ENCODE measurements at places on chromosomes 4 and X.
A peak's percentile ranks its signal among the peaks of the same experiment; 100 is the strongest.

- no peak overlapping the region for H3K4me3 ChIP-seq
- H3K4me1 ChIP-seq: no peaks in the 10 kb centered on the region
- no peak overlapping the region for H3K27ac ChIP-seq
- DNase-seq: no peak
- H3K27me3 ChIP-seq: peaks cover 3% of the 10 kb centered on the region
Observed at GRCh38 chr4:157502656-157503055, 282.1 kb downstream of the GRIA2 start.

DNA sequence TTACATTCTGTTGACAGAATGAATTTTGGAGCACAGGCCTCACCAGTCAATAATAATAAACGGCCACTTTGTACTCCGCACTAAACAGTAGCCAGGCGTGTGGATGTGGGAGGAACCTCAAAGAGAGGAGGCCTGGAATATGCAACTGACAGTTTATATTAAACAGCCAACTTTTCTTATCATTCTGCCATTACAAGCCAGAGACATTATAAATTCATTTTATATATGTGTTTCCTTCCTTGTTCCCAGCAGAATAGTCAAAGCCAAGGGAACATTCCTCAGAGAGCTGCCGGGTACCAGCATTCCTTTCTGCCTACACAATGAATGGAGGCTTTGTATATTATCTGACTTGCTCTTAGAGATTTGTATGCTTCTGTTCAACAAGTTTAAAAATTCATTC lies 436.5 kb upstream of the FTHL17 start:
- no peak for DNase-seq
- no peak overlapping the region for H3K27ac ChIP-seq

GRCh38 chr4:113276464-113277170 lies 227.2 kb downstream of the ANK2 start:
- H3K27me3 ChIP-seq: no peaks in the 10 kb centered on the region
- DNase-seq: no peak
- peaks cover 3% of the 10 kb centered on the region for H3K36me3 ChIP-seq
- H3K27ac ChIP-seq: peak overlapping the region; percentile 57
- no peaks in the 10 kb centered on the region for H3K4me1 ChIP-seq

- peaks cover 2% of the 10 kb centered on the region for H3K27me3 ChIP-seq
- no peak overlapping the region for H3K4me3 ChIP-seq
- H3K36me3 ChIP-seq: no peaks in the 10 kb centered on the region
- H3K27ac ChIP-seq: peak overlapping the region; percentile 56
- DNase-seq: no peak
Observed at GRCh38 chr4:77145842-77146185, 11.2 kb upstream of the CCNG2 start.

DNA sequence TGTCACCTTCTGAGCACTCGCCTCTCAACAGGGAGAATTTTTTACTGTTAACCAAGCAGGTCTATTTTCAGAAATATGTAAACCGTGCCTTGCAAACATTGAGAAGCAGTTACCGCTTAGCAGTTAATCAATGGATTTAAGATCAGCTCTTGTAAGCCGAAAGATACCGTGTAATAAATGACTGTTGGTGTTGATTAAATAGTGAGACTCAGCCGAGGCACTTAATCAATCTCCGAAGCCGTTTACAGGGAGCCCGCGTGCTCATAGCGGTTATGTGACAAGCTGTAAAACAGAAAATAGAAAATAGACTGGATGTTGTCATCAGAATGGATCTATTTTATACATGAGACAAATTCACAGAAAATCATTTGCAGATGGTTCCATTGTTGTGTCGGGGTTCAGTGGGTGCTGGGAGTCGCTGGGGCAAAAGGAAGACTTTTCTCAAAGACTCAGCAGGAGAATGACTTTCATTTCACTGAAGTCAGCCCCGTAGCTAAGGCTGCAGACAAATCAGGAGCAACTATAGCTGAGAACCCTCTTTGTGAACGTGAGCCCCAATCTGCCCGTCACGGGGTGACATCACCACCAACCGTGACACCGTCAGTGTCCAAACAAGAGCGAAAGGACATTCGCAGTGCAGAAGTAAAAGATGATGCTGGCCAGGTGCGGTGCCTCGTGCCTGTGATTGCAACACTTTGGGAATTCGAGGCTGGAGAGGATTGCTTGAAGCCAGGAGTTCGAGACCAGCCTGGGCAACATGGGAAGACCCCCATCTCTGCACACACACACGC lies 275.3 kb downstream of the CRLF2 start:
- no peaks in the 10 kb centered on the region for H3K36me3 ChIP-seq
- peak overlapping the region; percentile 19 for H3K27ac ChIP-seq
- no peak overlapping the region for H3K4me3 ChIP-seq

DNA sequence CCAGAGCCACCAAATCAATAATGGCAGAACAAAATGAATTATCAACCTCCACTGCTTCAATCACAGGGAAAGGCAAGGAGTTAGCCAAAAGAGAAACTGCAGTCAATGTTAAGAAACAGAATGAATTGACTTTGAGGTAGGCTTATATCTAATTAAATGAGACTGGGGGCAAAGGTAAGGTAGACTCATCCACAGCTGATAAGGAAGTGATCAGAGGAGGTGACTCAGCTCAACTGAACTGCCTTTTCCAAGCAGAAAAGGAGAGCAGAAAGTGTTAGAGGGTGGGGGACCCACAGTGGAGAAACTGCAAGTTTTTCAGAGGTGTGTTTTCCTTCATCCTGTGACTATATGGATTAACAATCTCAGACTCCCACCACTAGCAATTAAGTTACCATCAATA lies 345.8 kb upstream of the PPARGC1A start:
- H3K4me1 ChIP-seq: no peaks in the 10 kb centered on the region
- DNase-seq: no peak
- no peak overlapping the region for H3K27ac ChIP-seq
- no peak overlapping the region for H3K4me3 ChIP-seq
- no peaks in the 10 kb centered on the region for H3K36me3 ChIP-seq

DNA sequence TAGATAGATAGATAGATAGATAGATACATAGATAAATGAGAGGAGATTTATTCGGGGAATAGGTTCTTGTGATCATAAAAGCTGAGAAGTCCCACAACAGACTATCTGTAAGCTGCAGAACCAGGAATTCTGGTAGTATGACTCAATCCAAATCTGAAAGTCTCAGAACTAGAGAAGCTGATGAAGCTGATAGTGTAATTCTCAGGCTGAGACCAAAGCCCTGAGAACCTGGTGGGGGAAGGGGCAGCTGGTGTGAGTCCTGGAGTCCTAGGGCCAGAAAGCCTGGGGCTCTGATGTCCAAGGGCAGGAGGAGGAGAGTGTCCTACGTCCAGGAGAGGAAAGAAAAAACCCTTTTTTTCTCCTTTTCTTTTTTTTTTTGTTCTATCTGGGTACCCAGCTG lies 8.0 kb upstream of the BANK1 start:
- H3K27me3 ChIP-seq: no peaks in the 10 kb centered on the region
- H3K27ac ChIP-seq: no peak overlapping the region
- no peak overlapping the region for H3K4me3 ChIP-seq
- H3K4me1 ChIP-seq: no peaks in the 10 kb centered on the region
- DNase-seq: no peak

GRCh38 chr4:85092536-85092935 lies 126.0 kb upstream of the WDFY3 start:
- no peaks in the 10 kb centered on the region for H3K27me3 ChIP-seq
- no peak for DNase-seq
- H3K36me3 ChIP-seq: peaks cover 8% of the 10 kb centered on the region
- H3K4me1 ChIP-seq: no peaks in the 10 kb centered on the region

DNA sequence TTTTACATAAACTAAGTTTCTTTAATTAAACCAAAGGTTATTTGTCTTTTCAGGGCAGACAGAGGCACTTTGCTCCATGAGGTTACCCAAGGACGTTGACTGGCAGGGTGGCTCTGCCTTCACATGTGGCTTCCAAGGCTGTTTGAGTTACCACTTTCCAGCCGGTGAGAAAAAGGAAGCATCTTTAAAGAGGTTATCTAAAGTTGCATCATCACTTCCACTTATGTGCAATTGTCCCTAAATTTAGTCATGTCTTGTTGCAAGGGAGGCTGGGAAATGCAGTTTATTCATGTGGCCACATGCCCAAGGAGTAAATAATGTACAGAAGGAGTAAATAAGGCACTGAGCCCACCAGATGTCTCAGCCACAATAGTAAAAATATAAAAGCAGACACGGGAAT lies 29.0 kb upstream of the RAP1GDS1 start:
- no peak overlapping the region for H3K27ac ChIP-seq
- no peaks in the 10 kb centered on the region for H3K4me1 ChIP-seq
- no peaks in the 10 kb centered on the region for H3K27me3 ChIP-seq
- no peak overlapping the region for H3K4me3 ChIP-seq
- H3K36me3 ChIP-seq: no peaks in the 10 kb centered on the region

DNA sequence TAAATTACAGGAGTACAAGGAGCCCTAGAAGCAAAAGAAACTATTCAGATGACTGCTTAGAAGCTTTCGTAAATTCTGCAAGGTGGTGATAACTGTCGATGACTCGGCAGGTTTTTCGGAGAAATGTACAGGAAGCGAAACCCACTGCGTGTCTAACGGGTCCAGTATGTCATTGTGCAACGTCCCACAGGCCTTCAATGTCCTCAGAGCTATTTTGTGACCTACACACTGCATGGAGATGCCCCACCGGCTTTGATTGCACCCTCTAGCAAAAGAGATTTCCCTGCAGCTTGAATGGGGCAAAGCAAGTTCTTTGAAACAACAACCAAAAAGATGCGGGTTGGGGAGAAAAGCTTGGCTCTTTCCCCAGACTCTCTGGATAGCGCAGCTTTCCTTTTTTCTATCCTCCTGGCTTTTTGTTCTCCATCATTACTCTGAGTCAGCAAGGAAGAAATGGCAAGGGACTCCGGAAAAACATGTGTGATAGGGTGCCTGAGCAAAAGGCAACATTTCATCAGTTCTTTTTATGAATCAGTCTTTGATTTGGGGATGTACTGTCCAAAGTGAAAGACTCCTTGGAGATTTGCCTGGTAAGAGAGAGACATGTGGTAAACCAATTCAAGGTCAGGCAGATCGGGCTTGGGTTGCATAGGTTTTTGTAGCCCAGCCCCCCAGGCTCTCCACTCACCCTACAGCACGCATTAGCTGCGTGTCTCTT lies 112.0 kb upstream of the TBL1X start:
- peaks cover 25% of the 10 kb centered on the region for H3K4me1 ChIP-seq
- no peak overlapping the region for H3K4me3 ChIP-seq
- no peaks in the 10 kb centered on the region for H3K36me3 ChIP-seq
- no peak overlapping the region for H3K27ac ChIP-seq
- H3K27me3 ChIP-seq: peaks cover 6% of the 10 kb centered on the region

GRCh38 chr4:177759729-177760128 lies 317.5 kb upstream of the AGA start:
- DNase-seq: no peak
- no peaks in the 10 kb centered on the region for H3K27me3 ChIP-seq
- H3K36me3 ChIP-seq: no peaks in the 10 kb centered on the region
- H3K27ac ChIP-seq: no peak overlapping the region
- H3K4me3 ChIP-seq: no peak overlapping the region
- no peaks in the 10 kb centered on the region for H3K4me1 ChIP-seq

DNA sequence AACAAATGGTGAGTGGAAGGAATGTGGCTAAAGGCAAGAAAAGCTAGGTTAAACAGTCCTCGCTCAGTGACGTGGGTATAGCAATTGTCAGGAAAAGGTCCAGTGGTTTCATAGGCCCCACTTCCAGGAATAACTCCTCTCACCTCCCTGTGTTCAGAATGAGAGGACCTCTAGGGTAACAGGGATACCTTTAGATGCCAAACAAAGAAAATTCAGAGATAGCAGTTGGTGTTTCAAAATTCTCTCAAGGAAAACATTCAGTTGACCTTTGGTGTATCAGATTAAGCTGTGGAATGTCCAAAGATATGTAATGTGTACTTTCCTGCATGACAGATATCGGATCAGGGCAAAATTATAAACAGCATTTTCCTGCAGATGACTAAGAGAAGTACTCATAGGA lies 155.9 kb downstream of the ARHGAP6 start:
- H3K27ac ChIP-seq: no peak overlapping the region
- H3K4me1 ChIP-seq: no peaks in the 10 kb centered on the region
- no peak overlapping the region for H3K4me3 ChIP-seq
- DNase-seq: no peak
- H3K27me3 ChIP-seq: peaks cover 2% of the 10 kb centered on the region

DNA sequence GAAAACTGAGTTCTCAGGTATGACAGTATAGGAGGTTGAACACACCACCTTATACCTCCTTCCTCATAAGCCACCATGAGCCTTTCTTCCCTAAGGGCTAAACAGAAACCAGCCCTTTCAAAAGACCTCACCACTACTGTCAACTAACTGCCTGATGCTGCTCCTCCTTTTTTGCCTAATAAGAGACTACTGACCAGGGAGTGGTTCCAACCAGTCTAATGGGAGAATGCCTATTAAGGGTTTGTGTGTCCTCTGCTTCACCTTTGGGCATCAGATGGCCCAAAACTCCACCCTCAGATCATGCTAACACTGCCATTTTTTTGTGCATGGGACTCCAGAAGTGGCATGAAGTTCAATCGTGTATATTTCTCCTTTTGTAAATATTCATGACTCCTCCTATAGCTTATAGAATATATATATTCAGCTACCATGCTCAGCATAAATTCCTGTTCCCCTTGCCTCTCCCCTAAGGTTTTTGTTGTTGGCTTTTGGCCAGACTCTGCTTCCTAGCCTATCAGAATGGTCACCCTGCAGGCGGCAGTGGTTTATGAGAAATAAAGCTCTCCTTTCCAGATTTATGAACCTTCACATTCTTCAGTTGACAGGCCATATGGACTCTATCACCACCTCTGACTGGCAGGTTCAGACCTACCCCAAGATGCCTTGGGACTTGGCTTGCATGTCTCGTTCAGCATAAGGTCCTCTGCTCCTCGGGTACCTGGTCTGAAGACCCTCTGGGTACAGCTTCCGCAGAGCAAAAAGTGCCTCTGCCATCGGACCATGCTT lies 28.2 kb downstream of the FGFBP1 start:
- no peak overlapping the region for H3K27ac ChIP-seq
- DNase-seq: no peak
- H3K4me3 ChIP-seq: no peak overlapping the region
- H3K27me3 ChIP-seq: peaks cover 20% of the 10 kb centered on the region
- H3K36me3 ChIP-seq: no peaks in the 10 kb centered on the region
- H3K4me1 ChIP-seq: peaks cover 6% of the 10 kb centered on the region

GRCh38 chr4:110049951-110050925 lies 137.6 kb downstream of the EGF start:
- H3K4me3 ChIP-seq: no peak overlapping the region
- H3K27me3 ChIP-seq: no peaks in the 10 kb centered on the region
- DNase-seq: peak; percentile 43
- H3K36me3 ChIP-seq: peaks cover 64% of the 10 kb centered on the region

DNA sequence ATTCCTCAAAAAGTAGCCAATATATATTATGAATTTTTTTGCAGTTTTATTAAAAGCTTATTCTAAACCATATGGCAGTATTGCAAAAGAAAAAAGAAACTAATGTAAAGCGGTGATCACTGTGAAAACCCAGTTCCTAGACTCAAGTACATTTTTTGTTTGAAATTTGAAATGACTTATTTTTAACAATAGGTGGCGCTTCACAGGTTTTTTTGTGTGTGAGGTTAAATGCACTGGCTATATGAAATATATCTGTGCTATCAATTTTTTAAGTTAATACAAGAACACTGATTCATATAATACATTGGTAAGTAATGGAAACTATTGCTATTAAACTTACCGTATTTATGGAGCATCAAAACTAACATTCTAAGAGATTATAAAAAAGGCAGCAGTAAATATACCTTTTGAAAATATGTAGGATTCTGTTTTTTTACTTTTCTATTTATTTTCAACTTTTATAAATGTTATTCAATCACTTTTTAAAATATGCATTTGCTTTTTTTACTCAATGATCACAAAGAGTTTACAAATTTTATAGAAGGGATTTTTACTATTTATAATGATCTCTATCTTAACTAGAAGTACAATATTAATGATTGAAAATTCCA lies 5.6 kb upstream of the SPRY1 start:
- no peak overlapping the region for H3K4me3 ChIP-seq
- H3K36me3 ChIP-seq: no peaks in the 10 kb centered on the region
- H3K4me1 ChIP-seq: peaks cover 35% of the 10 kb centered on the region
- no peak overlapping the region for H3K27ac ChIP-seq
- no peaks in the 10 kb centered on the region for H3K27me3 ChIP-seq

Data from nephron progenitor cell (in vitro differentiated cells).